ENCODE measurements at places on chromosomes 2 and 18. TPM values are rescaled to one million over a fixed set of nuclear protein-coding genes. Genes with fewer than 3 reads are reported as not detected.

The KCNS3 gene
- total RNA-seq, result 4.8 TPM

The IL36RN gene
- total RNA-seq, result not detected

The MCM6 gene
- 16.6 TPM for total RNA-seq

The ABCB11 gene
- total RNA-seq, result not detected

The RNU2-63P gene
- not detected for total RNA-seq

The LYPD6B gene
- not detected for total RNA-seq

The UXS1 gene
- 90.9 TPM for total RNA-seq

The CLHC1 gene
- 20.3 TPM for total RNA-seq

The SP140 gene
- total RNA-seq, result 0.77 TPM

The TMSB10 gene
- 1,262 TPM for total RNA-seq

The MYL1 gene
- total RNA-seq, result not detected

The POTEC gene
- total RNA-seq, result not detected

DNA sequence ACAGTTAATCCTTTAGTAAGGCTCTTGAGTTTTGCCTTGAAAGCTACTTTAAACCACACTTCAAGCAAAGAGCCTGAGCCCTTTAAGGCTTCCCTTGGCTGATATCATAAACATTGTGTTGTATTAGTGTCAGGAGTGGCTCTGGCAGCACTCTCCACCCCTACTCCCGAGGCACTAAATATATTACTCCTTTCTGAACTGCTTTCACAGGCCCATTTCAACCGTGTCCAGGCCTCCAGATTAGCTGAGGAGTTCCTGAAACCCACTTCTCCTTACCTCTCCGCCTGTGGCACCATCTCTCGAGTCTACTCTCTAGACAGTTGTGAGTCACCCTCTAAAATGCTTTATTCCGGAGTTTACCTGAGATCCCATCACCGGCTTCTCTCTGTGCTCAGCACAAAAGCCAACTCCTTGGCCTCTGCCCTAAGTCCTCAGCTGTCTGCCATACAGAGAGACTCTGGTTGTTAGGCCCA lies 14.4 kb upstream of the STON1 start:
- no peak overlapping the region for H3K4me3 ChIP-seq
- peak overlapping the region; percentile 97 for H3K27ac ChIP-seq
- peak; percentile 56 for DNase-seq
- no peaks in the 10 kb centered on the region for H3K4me1 ChIP-seq

DNA sequence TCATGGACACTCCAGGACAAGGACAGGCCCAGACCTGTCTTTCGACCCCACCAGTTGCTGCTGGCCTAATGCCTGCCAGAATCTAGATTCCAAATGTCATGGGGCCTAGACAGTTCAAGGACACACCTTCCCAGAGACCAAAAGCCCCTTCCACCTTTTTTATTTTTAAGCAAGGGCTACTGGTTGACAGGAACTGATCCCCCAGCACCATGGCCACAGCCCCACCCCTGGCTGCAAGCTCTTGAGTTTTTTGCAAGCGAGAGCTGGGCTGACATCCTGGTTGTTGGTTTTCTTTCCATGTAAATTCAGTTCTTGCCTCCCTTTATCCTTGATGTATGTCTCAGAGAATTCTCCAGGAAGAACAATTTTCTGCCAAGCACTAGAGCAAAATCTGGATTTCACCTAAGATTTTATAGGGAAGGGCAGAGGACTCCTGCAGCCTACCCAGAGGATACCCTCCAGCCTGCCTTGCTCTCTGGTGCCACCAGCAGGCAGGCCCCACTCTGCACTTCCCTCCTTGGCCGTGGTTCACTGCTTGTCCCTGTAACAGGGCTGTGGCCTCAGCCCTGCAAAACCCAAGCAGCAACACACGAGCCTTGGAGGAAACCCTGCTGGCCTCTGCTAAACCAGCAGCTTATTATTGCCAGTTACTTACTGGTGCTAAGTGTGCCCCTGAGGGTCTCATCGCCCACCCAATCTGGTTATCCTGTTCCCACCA lies 97.7 kb downstream of the TWIST2 start:
- peak; percentile 64 for DNase-seq
- no peaks in the 10 kb centered on the region for H3K27me3 ChIP-seq
- no peak overlapping the region for H3K27ac ChIP-seq

GRCh38 chr2:37568565-37568964 lies 102.9 kb downstream of the CDC42EP3 start:
- H3K27me3 ChIP-seq, result no peaks in the 10 kb centered on the region
- H3K4me3 ChIP-seq, result no peak overlapping the region
- DNase-seq, result no peak
- no peak overlapping the region for H3K27ac ChIP-seq

DNA sequence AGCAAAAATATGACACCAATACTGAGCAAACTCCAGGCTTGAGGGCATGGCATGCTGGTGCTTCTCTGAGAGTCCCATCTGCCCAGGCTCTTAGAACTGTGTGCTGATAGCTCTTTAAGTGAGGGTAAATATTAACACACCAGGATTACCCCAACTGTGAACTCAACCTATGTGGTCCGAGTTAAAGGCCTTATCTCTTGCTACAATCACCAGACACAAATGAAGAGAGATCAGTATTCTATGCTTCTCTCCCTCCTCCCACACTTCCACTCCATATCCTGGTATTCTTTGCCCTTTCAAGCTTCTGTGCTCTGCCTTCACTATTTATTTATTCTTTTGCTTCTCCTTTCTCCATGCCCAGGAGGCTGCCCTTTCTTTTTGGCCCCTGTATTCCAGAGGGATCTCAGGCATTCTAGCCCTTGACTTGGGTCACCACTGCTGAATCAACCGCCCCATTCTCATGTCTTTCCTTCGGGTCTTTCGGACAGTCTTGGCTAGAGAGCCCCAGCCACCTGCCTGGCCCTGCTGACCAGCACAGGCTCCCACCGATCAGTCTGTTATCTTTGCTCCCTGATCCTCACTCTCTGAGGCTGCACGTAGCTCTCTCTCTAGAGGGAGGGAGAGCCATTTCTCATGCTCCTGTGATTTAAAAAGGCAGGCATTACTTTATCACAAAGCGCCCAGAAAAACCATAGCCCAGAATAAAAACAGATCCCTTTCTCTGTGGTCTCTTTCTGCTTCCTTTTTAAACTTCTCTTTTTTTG lies 17.2 kb upstream of the HK2 start:
- DNase-seq, result no peak
- no peaks in the 10 kb centered on the region for H3K36me3 ChIP-seq
- H3K4me1 ChIP-seq, result no peaks in the 10 kb centered on the region
- no peak overlapping the region for H3K27ac ChIP-seq
- no peak overlapping the region for H3K4me3 ChIP-seq

- no peaks in the 10 kb centered on the region for H3K36me3 ChIP-seq
- DNase-seq, result no peak
- H3K27ac ChIP-seq, result no peak overlapping the region
- no peaks in the 10 kb centered on the region for H3K27me3 ChIP-seq
- no peaks in the 10 kb centered on the region for H3K4me1 ChIP-seq
Measured at GRCh38 chr2:20186078-20186854, 38.7 kb downstream of the SDC1 start.

DNA sequence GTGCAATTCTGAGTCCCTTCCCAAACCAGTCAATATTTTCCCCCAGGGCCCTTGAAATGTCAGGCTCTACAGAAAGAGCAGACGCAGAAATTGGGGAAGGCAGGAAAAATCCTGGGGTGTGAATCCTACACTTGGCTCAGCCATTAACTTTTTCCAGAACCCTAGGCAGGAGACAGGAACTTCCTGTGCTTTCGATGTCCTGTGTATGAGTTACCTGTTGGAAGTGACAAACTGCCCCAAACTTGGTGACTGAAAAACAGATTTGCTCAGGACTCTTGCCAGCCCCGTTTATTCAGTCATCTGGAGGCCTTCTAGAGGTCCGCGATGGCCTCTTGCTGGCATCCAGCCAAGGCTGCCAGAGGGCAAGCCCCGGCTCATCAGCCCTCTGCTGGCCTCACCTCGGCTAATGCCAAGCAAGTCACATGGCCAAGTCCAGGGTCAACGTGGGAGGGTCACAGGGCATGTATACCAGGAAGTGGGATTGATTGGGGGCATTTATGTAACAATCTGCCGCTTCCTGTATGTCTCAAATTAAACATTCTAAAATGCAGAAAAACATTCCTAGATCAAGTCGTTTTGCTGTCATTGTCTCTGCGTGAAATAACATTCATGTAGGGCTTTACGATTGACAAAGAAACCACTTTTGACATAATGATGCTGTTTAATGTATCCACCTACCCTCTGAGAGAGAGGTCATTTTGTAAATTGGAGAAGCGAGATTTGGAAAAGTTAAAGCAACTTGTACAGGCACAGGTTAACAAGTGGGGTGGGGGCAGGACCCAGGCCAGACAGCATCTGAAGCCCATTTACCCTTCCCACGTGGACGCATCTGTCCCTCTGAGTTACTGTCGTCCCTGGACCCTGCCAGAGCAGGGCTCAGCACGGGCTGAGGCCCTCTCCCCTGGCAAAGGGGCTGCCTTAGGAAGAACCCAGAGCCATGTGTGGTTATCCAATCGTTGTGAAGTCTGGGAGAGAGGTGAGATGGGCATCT lies 179.4 kb downstream of the INHBB start:
- peak; percentile 49 for DNase-seq
- H3K36me3 ChIP-seq, result no peaks in the 10 kb centered on the region
- peak overlapping the region; percentile 37 for H3K27ac ChIP-seq
- no peak overlapping the region for H3K4me3 ChIP-seq
- H3K27me3 ChIP-seq, result no peaks in the 10 kb centered on the region
- no peaks in the 10 kb centered on the region for H3K4me1 ChIP-seq

- no peaks in the 10 kb centered on the region for H3K36me3 ChIP-seq
- no peak overlapping the region for H3K27ac ChIP-seq
- no peaks in the 10 kb centered on the region for H3K4me1 ChIP-seq
Measured at GRCh38 chr2:76444732-76445131, 734.0 kb upstream of the GCFC2 start.

GRCh38 chr2:73907840-73908452 lies 15.1 kb downstream of the ACTG2 start:
- H3K27me3 ChIP-seq, result no peaks in the 10 kb centered on the region
- no peak overlapping the region for H3K27ac ChIP-seq
- no peak for DNase-seq

GRCh38 chr2:824524-824923 lies 126.1 kb upstream of the SNTG2 start:
- no peaks in the 10 kb centered on the region for H3K4me1 ChIP-seq
- H3K4me3 ChIP-seq, result no peak overlapping the region
- H3K27ac ChIP-seq, result no peak overlapping the region

- no peak for DNase-seq
- H3K4me3 ChIP-seq, result no peak overlapping the region
- no peaks in the 10 kb centered on the region for H3K4me1 ChIP-seq
- H3K27ac ChIP-seq, result no peak overlapping the region
- H3K36me3 ChIP-seq, result no peaks in the 10 kb centered on the region
- no peaks in the 10 kb centered on the region for H3K27me3 ChIP-seq
Measured at GRCh38 chr2:235859651-235860050, 308.5 kb downstream of the GBX2 start.

DNA sequence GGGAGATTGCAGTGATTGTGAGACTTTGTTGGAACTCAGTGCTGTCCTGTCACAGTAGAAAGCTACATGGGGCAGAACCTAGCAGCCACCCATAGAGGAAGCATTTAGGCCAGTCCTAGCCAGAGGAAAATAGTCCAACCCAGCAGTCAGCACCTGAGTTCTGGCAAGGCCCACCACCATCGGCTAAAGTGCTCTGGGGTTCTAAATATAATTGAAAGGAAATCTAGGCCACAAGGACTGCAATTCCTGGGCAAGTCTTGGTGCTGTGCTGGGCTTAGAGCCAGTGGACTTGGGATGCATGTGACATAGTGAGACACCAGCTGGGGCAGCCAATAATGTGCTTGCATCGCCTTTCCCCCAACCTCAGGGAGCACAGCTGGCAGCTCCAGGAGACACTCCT lies 28.9 kb upstream of the ACTR2 start:
- DNase-seq, result no peak
- no peaks in the 10 kb centered on the region for H3K36me3 ChIP-seq
- no peak overlapping the region for H3K4me3 ChIP-seq
- H3K4me1 ChIP-seq, result no peaks in the 10 kb centered on the region

DNA sequence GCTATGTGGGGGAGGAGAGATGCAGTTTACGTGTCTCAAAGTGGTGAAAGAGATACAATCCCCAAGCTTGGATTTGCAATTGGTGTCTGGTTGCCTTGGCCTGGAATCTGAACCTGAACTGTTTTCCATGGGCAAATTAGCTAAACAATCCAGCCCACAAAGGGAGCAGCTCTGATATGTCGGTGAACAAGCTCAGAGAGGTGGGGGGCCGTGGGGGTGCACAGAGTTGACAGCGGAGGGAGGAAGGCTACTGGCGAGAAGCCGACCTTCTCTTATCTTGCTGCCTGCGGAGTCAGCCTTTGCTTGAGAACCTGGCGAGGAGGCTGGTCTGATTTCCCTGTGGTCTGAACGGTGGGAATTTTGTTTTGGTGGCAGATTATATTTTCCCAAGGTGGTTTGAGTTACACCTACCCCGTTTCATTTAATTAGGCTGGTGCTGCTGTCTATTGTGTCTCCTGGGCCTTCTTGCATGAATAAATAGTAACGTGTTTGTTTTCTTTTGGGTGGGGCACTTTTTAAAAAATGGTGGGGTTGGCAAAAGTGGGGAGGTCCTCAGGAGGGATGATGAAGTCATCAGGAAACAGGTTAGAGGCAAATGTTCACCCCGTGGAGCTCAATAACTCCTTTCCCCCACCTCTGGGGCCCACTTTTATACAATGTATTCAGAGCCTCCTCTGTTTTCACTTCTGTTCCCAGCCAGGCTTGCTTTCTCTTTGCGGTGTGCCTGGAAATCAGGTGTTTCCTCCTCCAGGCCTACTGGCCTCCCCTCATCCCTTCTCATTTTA lies 80.9 kb upstream of the IGFBP5 start:
- H3K4me3 ChIP-seq, result no peak overlapping the region
- peaks cover 6% of the 10 kb centered on the region for H3K4me1 ChIP-seq
- H3K27me3 ChIP-seq, result no peaks in the 10 kb centered on the region

GRCh38 chr2:54512663-54513362 lies 56.7 kb downstream of the SPTBN1 start:
- H3K4me1 ChIP-seq, result no peaks in the 10 kb centered on the region
- H3K36me3 ChIP-seq, result no peaks in the 10 kb centered on the region
- no peaks in the 10 kb centered on the region for H3K27me3 ChIP-seq

- H3K36me3 ChIP-seq, result no peaks in the 10 kb centered on the region
- DNase-seq, result no peak
- no peaks in the 10 kb centered on the region for H3K4me1 ChIP-seq
- no peak overlapping the region for H3K27ac ChIP-seq
- H3K27me3 ChIP-seq, result no peaks in the 10 kb centered on the region
- H3K4me3 ChIP-seq, result no peak overlapping the region
Measured at GRCh38 chr2:189298038-189298437, 118.5 kb upstream of the COL5A2 start.

DNA sequence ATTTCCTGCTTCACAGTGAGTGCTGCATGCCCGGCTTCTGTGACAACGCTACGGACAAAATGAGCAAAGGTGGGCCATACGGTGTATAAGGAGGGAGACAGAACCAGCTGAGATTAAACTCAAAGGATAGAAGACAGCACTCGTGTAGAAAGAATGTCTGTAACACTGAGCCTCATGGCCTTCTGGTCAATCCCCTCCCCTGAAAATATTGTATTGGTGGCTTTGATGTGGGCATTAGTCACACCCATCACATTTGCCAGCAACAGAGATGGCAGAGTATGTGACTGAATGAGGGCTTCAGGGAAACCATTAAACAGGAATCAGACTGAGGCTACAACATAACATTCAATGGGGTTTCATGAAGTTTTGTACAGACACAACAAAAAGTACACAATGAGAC lies 287.8 kb upstream of the CCDC68 start:
- H3K4me3 ChIP-seq, result no peak overlapping the region
- H3K27me3 ChIP-seq, result no peaks in the 10 kb centered on the region
- H3K36me3 ChIP-seq, result no peaks in the 10 kb centered on the region
- peaks cover 7% of the 10 kb centered on the region for H3K4me1 ChIP-seq
- H3K27ac ChIP-seq, result peak overlapping the region; percentile 77
